ENCODE measurements at places on chromosomes 2 and 18. TPM values are rescaled to one million over a fixed set of nuclear protein-coding genes. Genes with fewer than 3 reads are reported as not detected.

Gene SULT6B1
- total RNA-seq = not detected

Gene RFX8
- total RNA-seq = 1.3 TPM

Gene MEP1B
- not detected for total RNA-seq

Gene MROH2A
- total RNA-seq = not detected

Gene TMSB10
- 8,135 TPM for total RNA-seq

Gene METTL21A
- 23.8 TPM for total RNA-seq

Gene DYSF
- 82.1 TPM for total RNA-seq

Gene PASK
- total RNA-seq = 5.5 TPM

Gene HRH4
- total RNA-seq = not detected

Gene PXDN
- total RNA-seq = 307 TPM

Gene PTRHD1
- 31.0 TPM for total RNA-seq

Gene ID2
- total RNA-seq = 10.1 TPM

Gene HOXD11
- not detected for total RNA-seq

Gene SKOR2
- total RNA-seq = not detected

Gene VWC2L
- not detected for total RNA-seq

Gene VWA3B
- total RNA-seq = not detected

Gene HYCC2
- total RNA-seq = 16.2 TPM

Gene CTAGE1
- not detected for total RNA-seq

Gene GPR75
- total RNA-seq = 1.8 TPM

Gene BBS5
- 3.2 TPM for total RNA-seq

Gene OTOS
- not detected for total RNA-seq

Gene AGXT
- not detected for total RNA-seq

Gene REG1B
- total RNA-seq = not detected

Gene EMILIN1
- 13.8 TPM for total RNA-seq

Gene RESP18
- total RNA-seq = not detected

Gene KCNG2
- total RNA-seq = not detected

Gene HMSD
- total RNA-seq = not detected

Gene COL3A1
- 0.92 TPM for total RNA-seq

Gene KLHL29
- 4.2 TPM for total RNA-seq

Gene ITPRIPL1
- total RNA-seq = 5.4 TPM

Gene POTEI
- 0.07 TPM for total RNA-seq

Data from pulmonary artery endothelial cell (primary cell).